ENCODE measurements at places on chromosomes 1 and 21.

GRCh38 chr21:14968029-14968428, 96.8 kb downstream of the NRIP1 start:
- no peak for DNase-seq

GRCh38 chr1:1847890-1848289, 43.0 kb downstream of the GNB1 start:
- no peak for DNase-seq

DNA sequence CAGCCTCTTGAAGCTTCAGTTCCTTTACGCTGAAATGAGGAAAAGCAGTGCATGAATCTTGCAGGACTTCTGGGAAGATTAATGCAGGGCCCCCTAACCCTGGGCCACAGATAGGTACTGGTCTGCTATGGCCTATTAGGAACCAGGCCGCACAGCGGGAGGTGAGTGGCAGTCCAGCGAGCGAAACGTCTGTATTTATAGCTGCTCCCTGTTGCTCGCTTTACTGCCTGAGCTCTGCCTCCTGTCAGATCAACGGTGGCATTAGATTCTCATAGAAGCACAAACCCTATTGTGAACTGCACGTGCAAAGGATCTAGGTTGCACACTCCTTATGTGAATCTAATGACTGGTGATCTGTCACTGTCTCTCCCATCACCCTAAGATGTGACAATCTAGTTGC, 130.2 kb downstream of the CHRM3 start:
- DNase-seq: no peak

- DNase-seq: no peak
Observed at GRCh38 chr1:105664495-105664894, 1392.0 kb upstream of the PRMT6 start.

DNA sequence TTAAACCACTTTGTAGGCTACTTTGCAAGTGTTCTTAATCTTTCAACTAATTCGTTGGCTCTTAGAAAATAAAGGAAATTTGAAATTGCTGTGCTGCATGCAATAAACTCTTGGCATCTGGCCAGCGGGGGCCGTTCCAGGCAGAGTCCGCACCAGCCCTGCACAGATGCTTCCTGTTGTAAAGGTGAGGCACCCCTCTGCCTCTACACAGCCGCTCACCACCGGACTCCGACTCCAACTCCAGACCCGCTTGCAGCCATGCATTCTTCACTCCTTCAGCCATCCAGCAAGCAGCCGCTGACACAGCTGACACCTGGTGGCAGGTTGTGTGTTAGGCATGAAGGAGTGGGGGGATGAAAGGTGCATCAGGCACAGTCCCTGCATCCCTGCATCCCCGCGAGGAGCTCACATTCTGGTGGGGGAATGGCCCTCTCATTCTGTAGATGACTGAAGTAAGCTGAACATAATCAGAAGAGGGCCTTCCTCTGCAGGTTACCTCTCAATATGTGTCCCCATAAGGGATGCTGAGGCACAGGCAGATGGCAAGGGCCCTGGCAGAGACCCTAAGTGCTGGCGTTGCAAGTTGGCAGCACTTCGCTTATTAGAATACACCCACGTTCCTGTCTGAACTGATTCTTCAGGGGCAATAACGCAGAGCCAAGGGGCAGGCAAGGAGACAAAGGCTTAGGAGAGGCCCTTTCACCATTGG, 56.8 kb downstream of the GLIS1 start:
- DNase-seq: no peak

DNA sequence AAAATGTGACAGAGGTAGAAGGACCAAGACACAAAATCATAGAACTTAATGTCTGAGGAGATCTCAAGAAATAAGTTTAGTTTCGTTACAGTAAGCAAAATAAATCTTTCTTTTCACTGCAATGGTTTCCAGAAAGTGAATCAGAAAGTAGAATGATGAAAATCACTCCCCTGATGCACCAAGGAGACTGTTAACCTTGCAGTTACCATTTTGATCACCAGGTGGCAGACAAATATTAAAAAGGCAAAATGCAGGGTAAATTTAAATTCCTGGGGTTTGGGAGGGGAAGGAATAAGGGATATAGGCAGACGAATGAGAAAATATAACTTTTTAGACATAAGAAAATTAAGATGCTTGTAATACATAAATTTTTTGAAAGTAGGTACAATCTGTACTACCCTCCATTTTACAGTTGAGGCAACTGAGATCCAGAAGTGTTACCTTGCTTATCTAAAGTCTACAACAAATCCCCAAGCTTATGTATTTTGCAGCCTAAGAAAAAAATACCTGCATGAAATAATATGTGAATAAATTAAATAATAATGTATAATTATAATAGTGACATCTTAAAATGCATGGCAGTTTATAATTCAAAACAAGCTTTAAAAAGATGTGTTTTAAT, 253.2 kb downstream of the CRB1 start:
- DNase-seq: no peak

DNA sequence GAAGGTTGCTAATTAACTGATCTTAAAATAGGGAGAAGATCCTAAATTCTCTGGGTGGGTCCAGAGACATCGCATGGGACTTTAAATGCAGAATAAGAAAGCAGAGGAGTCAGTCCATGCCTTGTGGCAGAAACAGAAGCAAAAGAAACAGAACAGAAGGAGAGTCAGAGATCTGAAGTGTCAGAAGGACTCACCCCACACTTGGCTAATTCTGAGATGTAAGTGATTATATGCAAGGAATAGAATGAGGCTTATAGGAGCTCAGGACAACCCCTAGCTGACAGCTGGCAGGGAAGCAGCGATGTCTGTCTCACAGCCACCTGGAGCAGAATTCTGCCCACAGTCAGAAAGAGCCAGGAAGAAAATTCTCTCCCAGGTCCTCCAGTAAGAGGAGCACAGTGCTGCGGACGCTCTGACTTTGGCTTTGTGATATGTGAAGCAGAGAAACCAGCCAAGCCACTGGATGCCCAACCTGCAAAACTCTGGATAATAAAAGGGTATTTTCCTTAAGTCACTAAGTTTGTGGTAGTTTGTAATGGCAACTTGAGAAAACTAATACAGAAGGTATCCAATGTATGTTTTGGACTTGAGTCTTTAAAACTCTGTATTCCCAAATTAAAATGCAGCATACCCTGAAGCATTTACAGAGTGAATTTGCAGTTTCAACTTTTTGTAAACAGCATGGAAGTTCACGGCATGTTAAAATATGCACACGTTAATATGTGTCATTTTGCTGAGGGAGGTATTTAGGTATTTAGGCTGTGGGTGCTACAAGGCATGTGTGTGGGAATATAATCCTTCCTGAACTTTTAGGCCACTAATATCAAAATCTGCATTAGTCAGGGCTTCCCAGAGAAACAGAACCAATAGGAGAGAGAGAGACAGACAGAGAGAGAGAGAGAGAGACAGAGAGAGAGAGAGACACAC, 388.5 kb downstream of the PCP4 start:
- DNase-seq: no peak

- no peak for DNase-seq
Observed at GRCh38 chr21:16116069-16116468, 386.3 kb downstream of the USP25 start.

- no peak for DNase-seq
Observed at GRCh38 chr1:93670141-93670540, 11.5 kb downstream of the BCAR3 start.

GRCh38 chr21:28489821-28490350, 502.8 kb downstream of the LTN1 start:
- DNase-seq: no peak

DNA sequence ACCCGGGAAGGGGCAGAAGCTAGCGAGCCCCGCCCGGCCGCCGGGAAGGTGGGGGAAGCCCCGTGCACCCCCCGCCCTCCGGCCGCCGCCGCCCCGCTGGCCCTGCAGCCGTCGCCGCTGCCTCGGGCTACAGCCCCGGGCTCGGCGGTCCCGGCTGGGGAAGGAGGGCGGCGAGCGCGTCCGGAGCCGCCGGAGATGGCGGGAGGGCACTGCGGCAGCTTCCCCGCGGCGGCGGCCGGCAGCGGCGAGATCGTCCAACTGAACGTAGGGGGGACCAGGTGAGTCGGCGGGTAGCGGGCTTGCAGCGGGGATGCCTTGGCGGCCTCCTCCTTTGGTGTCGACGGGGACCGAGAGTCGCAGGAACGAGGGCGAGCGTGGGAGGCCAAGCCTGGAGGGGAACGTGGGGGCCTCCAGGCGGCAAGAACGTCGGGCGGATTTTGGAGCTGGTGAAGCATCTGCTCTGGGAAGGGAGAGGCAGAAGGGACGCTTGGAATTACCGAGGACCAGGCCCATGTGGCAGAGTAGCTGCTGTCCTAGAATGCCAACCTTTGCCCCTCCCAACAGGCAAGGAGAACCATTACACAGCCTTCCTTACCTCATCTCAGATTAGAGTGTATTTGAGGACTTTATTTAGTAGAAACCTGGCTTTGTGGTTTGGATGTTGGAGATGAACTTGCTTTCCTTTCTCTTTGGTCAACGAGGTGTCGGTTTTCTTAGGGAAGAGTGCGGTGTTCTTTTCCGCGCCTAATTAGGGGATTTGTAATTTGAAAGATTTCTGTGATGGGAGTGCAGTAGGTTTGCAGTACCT, 591 bp downstream of the KCTD3 start:
- DNase-seq: no peak

- DNase-seq: no peak
Observed at GRCh38 chr1:7680207-7680954, 90.7 kb upstream of the VAMP3 start.

DNA sequence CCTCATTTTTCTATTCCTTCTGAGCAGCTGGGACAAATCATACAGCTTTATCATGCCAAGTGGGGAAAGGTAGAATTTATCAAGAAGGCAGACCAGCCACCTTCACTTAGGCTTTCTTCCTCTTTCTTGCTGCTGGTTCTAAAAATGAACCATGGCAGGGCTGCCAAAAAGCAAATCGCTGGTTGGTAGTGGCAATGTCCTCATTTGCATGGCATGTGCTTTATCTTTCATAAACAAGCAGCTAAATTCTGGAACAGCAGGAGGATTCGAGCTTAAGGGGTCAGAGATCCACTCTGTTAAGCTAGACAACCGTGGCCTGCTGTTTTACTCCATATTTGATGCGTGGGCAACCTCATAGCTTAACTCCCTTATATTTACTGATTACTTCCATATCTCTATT, 91.3 kb downstream of the RPE65 start:
- DNase-seq: no peak

DNA sequence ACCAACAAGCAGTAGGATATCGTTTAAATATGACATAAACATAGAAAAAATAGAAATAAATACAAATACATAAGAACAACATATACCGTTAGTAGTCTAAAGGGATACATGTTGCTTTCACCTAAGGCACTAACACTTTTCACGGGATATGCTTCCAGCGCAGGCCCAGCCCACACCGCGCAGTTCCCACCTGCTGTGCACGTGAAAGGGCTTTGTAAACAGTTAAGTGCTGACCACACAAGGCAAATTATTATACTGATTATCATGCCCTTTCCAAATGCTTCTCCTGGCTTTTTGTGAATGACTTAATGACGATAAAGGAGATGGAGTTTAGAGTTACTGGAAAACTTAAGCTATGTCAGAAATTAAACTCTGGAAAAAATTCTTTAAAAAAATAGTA, 11.3 kb upstream of the IL22RA1 start:
- no peak for DNase-seq

- DNase-seq: peak; percentile 26
Observed at GRCh38 chr1:77925518-77925917, 37.1 kb downstream of the NEXN start.

DNA sequence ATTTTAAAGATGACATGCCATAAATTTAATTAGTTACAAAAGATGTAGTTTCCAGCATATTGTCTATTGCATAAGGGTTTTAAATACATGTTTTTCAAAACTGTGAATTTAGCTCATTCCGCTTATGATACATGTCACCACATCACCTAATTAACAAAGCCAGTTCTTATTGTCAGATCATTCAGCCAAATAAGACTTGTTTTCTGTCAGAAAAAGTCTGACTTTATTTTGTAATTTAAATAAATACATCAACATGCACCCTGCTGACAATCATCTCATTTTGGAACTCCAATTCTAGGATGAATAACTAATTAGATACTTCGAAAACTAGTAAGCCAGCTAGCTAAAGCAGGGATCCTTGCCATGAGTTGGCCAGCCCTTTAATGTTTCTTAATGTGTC, 110.9 kb upstream of the APP start:
- no peak for DNase-seq

GRCh38 chr1:34781071-34781843, at the start of gene GJB3:
TSS of gene GJB3 (plus strand) at chr1:34781214. CDS start at chr1:34784763, 3,549 bp downstream.
- no peak for DNase-seq

DNA sequence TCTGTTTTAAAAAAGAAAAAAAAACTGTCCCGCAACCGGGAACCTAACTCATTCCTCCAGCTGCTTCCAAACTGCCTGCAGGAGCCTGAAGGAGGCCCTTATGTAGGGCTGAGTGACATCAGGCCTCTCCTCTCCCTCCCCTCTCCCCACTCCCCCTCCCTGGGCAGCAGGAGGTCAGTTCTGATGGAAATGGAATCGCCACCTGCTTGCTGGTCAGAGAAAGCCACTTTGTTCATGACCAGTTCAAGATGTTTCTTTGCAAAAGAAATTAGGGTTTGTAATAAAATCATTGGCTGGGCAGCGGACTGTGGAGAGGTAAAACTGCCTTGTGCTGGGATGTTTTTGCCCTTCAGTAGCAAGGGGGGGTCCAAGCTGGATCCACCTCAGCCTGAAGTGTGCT, at the start of gene MAP1LC3C:
TSS of gene MAP1LC3C (minus strand) at position 73 of the 400 bp plus-strand sequence. CDS start 90 bp downstream, outside the sequence.
- DNase-seq: no peak

GRCh38 chr1:190377294-190377693, 100.4 kb downstream of the BRINP3 start:
- DNase-seq: no peak

DNA sequence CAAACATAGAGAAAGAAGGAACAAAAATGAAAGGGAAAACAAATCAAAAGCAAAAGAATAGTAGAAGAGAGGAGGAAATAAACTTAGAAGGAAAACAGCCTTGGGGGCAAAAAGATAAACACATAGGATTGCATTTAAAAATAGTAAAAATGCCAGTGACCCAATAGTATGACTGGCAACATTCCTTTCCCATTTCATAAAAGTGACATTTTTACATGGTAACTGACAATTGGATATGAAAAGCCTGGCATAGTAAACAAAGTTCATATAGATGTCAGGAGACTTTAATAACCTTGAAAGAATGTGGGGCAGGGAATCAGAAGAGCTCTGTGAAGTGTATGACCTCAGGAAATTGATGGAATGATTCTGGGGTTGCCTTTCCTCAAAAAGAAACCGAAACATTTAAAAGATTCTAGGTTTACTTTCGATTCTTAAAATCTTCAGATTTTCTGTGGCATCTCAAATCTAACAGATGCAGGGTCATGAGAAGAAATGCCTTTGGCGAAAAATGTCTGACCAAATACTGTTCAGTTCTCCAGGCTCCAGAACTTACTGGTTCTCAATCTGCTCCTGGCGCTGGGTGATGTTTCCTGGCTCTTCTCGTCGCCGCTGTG, 33.7 kb downstream of the SPTA1 start:
- DNase-seq: no peak

- DNase-seq: no peak
Observed at GRCh38 chr1:226470921-226471866, 63.3 kb upstream of the PARP1 start.
